ENCODE measurements at places on chromosomes 4 and X.

DNA sequence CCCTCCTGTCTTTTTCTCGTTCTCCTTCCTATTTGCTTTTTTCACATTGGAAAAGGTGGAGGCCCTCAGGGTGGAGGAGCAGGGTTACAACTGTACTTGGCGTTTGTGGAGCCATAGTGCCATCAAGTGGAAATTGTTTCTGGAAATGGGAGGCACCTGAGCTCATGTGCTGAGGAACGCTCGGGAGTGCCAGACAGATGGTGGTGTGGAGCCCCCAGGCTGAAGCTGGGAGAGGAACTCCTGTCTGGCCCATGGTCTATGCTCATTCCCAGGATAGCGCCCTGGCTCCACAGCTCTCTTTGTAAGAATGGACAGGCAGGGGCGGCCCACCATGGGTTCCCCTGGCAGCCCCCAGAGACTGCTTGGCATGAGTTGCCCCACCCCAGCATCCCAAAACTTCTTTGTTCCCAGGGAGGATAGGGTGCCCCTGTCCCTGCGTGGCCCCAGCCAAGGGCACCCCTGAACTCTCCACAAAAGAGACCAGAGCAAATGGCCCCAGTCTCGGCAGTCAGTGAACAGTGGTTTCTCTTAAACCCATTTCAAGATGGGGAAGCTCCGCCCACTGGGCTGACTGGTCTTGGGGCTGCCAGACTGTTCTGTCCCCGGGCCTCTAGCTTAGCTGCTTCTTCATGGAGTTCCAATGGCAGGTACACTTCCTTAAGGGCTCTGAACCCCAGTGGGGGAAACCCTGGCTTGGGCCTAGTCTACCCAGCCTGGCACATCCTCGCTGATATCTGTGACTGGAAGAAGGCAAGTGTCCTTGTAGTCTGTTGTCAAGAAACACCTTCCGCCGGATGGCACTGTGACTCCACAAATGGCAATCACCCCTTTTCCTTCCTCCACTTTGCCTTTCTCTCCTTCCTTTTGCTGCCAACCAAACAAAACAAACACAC lies 70.1 kb downstream of the NBDY start:
- peak; percentile 60 for DNase-seq

GRCh38 chr4:119707336-119707735 lies 78.7 kb upstream of the PDE5A start:
- DNase-seq: no peak

- no peak for DNase-seq
Measured at GRCh38 chrX:71603618-71604017, 14.7 kb downstream of the CXCR3 start.

DNA sequence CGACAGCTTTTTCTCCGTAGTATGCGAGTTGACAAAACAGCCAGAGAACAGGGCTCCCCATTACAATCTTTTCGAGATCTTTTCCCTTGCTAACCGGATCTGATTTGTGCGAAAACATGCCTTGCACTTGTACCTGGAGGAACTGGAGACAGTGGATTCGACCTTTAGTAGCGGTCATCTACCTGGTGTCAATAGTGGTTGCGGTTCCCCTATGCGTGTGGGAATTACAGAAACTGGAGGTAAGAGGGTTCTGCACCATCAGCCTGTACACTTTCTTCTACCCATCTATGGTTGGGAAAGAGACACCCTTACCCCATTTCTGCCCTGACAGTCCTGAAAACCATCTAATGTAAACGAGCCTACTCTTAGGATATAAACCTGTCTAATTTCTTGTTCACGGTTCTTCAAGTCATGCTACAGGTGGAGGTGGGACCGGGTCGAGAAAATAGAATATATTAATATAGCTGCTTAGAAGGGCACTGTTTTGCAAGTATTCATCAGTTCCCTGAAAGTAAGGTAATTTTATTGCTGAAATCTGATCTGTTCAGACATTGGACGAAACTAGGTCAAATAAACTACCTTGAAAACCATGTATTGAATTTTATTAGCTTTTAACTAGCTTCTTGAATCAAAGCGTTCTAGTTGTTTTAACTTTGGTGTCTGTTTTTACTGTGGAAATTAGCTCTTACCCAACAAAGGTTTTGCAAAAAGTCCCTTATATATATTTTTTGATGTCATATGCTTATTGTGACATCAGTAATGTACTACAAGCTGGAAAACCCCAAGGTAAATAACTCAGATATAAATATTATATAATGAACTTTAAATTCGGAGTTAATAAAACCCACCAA lies 869 bp downstream of the TMEM184C start:
- DNase-seq: no peak

DNA sequence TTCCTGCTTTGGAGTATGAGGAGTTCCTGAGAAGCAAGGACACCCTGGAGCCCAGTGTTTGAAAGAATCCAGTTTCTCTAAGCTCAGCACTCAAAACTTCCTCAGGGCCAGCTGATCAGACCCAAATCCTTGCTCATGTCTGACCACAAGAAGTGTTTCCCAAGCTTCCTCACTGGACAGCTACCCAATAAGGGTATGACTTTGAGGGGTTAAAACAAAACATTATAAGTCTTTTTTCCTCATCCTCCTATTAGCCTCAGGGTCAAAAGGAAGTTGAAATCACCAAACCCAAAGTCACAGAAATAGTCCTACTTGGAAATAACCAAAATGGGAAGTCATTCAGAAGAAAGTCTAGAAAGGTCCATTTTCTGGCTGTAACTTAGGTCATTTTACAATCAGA lies 13.7 kb downstream of the ZBTB33 start:
- no peak for DNase-seq

DNA sequence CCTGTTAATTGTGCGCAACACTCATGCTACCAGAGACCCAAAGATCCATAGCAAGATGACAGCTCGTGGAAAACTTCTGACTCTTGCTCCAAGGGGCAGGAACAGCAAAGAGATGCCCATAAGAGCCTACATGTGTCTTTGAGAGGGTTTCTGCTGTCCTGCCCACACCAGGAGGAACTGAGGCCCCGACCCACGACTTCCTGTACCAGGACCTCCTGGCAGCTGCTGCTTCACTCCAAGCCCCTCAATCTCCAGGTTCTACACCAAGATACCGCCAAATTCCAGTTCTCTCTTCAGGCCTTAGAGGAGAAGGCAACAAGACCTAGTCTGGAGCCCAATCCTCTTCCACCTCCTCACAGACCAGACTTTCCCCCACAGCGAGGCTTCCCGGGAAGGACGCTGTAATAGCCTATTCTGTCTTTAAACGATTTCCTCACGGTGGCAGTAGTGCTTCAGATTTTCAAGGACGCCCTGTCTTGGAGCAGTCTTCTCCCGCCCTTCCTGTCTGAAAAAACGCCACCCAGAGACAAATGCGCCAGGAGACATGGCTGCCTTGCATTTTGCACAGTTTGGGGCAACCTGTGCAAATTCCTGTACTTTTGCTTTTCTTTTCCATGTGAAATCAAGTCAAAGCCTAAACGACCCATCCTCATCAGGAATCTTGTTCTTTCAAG lies 230.2 kb upstream of the STK26 start:
- no peak for DNase-seq

DNA sequence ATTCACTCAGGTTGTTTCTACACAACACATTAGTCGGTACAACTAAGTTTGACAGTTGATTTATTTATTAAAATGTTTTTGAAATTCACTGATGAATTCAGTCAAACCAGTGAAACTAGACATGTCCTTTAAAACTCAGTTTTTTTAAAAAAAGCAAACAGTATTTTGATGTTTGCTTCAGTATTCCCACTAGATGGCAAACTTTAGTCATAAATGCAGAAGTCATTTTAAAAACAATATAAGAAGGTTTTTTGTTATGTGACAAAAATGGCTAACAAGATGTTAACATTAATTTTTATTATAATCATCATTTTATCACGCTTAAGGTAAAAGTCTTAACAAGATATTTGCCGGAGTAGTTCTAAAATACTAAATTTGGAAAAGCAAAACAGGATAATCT lies 1337.8 kb upstream of the DIAPH2 start:
- no peak for DNase-seq

- no peak for DNase-seq
Measured at GRCh38 chr4:121799208-121799823, 1.8 kb upstream of the EXOSC9 start.

DNA sequence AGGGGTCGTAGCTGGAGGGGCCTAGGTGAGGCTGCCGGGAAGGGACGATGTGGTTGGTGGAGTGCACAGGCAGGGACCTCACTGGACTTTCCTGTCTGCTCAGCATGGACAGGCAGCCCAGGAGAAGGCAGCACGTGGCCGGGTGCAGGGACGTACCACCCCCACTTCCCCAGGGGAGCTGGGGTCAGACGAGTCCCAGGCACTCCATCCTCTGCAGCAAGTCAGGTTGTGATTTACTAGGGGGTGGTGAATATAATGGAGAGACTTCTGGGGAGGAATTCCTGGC lies 1.5 kb upstream of the CTBP1 start:
- no peak for DNase-seq

- no peak for DNase-seq
Measured at GRCh38 chr4:109879081-109879480, 31.2 kb downstream of the LRIT3 start.

GRCh38 chrX:105765691-105766090 lies 56.6 kb upstream of the NRK start:
- DNase-seq: no peak

GRCh38 chrX:78075787-78076389 lies 28.2 kb upstream of the PGK1 start:
- no peak for DNase-seq

DNA sequence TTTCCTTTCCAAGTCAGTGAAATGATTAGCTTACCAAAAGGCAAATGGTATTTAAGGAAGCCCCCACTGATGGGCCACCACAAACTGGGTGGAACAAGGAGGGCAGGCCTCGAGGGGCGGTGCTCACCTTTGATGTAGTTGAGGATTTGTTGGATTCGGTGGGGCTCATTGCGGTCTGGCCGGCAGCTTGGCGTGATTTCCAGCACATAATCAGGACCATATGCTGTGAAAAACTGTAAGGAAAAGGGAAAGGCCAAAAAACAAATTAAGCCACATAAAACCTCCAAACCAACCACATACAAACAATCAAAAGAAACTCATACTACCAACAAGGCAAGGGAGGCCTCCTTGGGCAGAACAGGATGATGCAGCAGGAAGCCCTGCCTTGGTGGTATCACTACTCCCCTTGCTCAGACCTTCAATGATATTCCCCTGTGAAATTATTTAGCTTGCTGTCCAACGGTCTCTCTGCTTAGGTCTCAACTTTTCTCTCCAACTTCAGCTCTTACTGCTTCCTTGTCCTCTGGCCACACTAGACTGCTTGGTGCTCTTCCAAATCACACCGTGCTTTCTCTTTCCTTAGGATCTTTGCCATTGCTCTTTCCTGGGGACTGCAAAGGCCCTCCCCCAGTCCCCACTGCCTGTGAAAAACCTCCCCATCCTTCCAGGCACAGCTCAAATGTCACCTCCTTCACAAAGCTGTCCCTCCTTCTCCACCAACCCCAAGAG lies 46.1 kb upstream of the CITED1 start:
- DNase-seq: no peak

- no peak for DNase-seq
Measured at GRCh38 chr4:47484168-47484567, 907 bp upstream of the ATP10D start.

DNA sequence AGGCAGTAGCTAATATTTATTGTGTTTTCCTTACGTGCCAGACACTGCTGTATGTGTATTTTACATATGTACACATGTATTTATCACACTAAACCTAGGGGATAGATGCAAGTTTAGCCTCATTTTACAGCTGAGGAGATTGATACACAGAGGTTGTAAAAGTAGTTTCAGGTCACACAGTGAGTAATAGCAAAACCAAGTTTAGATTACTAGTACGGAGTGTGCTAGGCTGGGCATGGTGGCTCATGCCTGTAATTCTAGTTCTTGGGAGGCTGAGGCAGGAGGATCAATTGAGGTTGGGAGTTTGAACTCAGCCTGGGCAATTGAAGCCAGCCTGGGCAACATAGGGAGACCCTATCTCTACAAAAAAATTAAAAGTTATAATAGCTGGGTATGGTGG lies 701.1 kb upstream of the ATOH1 start:
- DNase-seq: no peak

DNA sequence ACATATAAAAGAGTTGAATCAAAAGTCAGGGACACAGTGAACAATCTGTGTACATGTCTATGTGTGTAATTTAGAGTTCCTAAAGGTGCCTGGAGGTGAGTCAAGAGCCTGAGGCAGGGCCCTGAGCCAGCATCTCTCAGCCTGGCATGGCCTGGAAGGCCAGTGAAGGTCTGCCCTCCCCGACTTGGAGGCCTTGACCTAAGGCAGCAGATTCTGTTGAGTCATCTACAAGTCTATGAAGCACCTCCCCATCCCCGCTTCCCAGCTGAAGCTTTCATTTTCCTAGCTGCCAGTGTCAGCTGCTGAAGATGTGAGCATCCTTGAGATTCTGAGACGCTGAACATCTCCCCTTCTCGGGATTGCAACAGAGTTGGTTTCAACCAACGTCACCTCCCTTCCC lies 583.9 kb downstream of the BCOR start:
- DNase-seq: no peak

DNA sequence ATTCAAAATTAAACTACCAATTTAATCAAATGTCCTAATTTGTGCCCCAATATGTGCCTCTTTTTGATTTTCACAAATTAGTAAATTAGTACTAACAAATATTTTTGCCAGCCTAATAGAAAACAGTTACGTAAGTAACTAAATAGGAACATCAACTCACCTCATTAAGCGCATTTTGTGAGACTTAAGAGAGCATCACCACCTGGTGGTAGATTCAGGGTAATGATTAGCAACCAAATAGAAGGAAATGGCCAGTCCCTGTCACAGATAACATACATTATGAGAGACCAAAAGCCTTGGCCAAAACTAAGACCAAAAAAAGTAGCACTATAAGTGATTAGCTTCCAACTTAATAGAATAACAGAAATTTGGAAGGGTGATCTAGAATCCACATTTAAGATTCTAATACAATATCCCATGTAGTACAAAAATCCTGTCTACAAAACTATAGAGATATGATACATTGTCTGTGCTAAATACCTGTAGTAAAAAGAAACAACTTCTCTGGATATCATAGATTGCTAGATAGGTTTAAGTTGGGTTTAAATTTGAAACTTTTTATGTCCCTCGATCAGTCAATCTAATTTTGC lies 46.7 kb downstream of the C4orf46 start:
- no peak for DNase-seq

- DNase-seq: no peak
Measured at GRCh38 chrX:133523081-133523487, 107.8 kb upstream of the GPC4 start.

DNA sequence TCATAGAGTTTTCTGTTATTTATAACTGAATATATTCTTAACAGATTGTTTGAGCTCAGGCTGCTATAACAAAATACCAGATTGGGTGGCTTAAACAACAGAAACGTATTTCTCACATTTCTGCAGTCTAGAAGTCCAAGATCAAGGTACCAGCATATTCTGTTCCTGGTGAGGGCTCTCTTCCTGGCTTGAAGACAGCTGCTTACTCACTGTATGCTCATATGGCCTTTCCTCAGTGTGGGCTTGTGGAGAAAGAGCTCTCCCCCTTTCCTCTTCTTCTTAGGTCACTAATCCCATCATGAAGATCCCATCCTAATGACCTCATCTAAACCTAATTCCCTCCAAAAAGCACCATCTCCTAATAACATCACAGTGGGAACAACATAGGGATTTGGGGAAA lies 117.8 kb downstream of the RASGEF1B start:
- no peak for DNase-seq

- DNase-seq: no peak
Measured at GRCh38 chr4:10743357-10743756, 58.8 kb upstream of the CLNK start.

- no peak for DNase-seq
Measured at GRCh38 chr4:6999172-7000086, 43.7 kb upstream of the TADA2B start.

- DNase-seq: no peak
Measured at GRCh38 chr4:174375422-174375821, 91.7 kb downstream of the CEP44 start.

GRCh38 chr4:155789391-155789790 lies 30.6 kb downstream of the GUCY1B1 start:
- no peak for DNase-seq
